RPMI8226 (cell line): ENCODE measurements at places on chromosomes 3 and 15.
A peak's percentile ranks its signal among the peaks of the same experiment; 100 is the strongest.

DNA sequence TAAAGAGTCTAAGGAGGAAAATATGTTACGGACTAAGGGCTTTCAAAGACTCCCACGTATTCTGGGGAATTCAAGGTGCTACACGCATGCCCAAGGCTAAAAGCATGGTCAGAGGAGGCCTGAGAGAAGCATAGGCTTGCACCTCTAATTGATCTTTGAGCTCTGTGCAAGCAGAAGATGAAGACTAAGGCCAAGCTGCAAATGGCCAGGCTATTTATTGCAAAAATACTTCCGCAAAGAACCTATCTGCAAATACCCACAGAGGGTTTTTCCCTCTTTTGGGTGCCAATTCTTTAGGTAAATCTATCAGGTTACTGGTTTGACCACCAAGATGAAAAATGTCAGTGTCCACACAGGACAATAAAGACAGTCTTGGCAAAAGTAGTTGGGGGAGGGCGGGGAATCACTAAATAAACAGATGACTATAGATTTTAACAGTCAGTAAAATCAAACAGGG, 119.5 kb downstream of the STAG1 start:
- DNase-seq = no peak

DNA sequence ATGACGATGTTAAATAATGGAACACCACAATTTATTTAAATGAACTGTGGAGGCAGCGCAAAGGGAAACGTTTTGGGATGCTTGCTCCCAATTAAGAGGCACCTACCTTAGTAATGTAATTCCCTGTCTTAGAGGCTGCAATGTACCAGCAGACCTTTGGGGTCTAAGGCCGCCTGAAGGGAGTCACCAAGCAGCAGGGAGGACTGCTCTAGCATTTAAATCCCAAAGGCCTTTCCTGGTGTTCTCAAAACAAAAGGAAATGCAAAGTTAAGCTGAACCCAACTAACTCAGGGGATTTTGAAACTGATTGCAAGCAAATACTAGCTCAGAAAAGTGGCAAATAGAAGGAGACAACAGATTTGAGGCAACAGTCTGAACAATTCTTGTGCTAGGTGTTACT, 510.8 kb downstream of the GABRG3 start:
- DNase-seq = no peak

GRCh38 chr3:36846406-36846805, 82.1 kb upstream of the DCLK3 start:
- no peak for DNase-seq

DNA sequence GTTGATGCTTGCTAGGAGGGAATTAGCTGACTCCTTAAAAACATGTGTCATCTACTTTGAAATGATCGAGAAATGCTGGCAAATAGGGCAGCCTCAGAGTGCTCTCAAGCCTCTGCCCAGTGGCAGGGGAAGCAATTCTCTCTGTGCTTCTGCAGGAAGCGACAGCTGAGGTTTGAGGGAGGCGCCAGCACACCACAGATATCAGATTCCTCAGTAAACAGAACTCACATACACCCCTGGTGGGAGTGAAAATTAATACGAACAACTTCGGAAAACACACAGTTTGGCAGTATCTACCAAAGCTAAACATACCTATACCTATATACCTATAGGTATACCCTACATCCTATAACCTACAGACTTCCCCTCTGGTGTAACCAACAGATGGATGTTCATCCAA, 61.3 kb downstream of the NSMCE3 start:
- DNase-seq = no peak

GRCh38 chr15:67812241-67812644, 13.1 kb upstream of the SKOR1 start:
- no peak for DNase-seq

- no peak for DNase-seq
Observed at GRCh38 chr15:58434334-58434875, 2.6 kb downstream of the LIPC start.

- peak; percentile 75 for DNase-seq
Observed at GRCh38 chr3:157087780-157088600, 72.0 kb downstream of the CCNL1 start.

DNA sequence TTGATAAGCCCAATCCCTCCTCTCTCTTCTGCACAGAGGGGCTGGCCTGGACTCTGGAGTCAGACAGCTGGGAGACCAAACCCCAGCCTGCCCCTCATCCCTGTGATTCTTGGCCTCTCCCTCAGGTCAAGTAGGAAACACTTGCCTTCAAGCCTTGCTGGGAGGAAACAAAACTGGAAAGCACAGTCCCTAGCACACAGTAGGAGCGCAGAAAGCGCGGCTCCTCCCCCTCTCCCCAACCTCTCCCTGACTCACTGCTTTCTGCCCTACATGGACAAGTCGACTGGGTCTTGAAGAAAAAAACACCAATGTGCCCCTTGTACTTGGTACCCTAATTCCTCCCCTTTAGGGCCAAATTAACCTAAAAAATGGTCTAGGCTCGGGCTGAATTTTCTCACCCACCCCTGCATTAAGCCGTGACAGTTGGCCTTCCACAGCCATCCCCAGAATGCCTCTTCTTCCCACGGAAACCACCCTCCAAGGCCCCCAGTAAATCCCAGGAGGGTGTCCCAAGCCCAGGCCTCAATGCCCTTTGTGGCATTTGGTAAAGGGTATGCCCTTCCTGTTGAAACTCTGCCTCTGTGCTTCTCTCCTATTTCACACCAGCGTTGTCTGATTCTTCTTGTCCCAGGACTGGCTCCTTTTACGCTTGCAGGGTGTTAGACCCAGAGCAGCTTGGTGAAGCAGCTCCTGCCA, 11.3 kb upstream of the RAF1 start:
- DNase-seq = no peak
